ENCODE measurements at places on chromosomes 12 and 14.

DNA sequence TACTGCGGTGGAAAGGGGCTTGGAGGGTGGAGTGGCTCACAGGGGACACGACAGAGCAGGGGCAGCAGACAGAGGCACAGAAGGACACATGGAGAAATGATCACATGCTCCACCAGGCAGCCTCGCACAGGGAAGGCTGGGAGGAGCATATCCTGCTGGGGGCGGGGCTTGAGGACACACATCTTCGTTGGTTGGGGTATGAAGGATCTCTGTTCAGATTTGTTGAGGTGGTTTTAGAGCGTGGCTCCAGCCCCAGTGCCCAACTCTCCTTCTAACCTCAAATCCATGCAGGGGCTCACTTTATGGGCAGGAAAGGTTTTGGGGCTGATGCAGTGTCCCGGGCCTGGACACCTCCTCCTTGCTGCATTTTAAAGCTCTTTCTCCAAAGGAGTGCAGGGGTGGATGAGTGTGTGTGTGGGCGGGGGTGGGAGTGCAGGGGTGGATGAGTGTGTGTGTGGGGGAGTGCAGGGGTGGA, 733 bp upstream of the P3H3 start:
- peak; percentile 95 for DNase-seq

DNA sequence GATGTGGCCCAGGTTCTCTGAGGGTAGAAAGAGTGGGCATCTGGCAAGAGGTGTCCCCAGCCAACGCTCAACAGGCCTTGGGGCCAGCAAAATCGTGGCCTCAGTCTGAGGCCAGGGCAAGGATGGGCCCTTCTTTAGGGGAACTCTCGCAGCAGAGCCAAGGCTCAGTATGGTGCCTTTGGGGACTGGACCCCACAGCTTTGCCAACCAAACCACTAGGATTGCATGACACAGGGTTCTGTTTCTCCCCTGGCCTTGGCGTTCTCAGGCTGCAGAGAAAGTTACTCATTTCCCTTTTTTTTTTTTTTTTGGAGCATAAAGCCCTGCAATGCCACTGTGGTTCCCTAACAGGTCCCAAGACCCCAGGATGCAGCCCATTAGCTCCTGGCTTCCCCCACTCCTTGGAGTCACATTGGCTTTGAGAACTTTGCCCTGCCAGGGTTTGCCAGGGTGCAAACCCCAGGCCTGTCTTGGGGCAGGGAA, 100.6 kb downstream of the LGMN start:
- no peak for DNase-seq

DNA sequence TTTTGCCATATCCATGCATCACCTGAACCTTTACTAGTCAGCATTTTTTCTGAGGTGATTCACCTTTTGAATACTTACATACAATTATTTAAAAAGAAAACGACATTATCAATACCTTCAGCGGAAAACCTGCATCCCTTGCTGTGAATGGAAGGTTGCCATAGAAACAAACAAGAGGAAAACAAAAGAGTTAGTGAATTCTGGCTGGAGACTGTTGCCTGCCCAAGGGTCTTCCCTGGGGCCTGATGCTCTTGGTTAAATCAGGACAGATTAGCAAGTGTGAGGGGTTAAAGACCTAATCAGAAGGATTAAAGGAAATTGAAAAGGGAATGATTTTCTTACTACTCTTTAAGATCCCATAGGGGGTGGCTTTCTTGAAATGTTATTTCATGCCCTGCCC, 96.0 kb upstream of the WSCD2 start:
- DNase-seq = no peak

DNA sequence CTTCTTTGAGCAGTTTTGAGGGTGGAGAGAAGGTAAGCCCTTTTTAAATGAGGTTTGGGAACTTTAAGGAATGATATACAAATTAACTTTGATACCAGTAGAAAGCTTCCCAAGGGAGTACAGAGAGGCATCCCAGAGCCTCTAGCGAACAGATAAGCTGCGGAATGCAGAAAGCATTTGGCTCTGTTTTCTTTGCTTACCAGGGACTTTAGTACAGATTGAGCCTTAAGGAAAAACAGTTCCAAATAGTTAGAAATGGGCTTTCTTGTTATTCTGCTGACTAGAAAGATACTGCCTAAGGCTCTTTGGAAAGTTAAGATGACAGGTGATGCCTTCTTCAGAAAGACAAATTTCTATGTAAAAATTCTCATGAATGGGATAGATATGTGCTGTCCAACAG, 261.7 kb upstream of the FOXN3 start:
- DNase-seq = no peak

DNA sequence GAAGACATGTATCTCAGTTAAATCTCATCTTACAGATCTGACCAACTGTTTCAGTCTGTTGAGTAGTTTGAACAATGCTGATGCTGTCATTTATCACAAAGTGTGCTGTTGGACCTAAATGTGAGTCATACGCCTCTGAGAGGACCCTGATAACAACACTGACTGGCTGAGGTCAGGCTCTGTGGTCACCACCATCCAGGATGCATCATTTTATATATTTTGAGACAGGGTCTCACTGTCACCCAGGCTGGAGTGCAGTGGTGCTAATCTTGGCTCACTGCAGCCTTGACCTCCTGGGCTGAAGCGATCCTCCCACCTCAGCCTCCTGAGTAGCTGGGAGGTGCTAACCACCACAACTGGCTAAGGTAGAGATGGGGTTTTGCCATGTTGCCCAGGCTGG, 181.0 kb upstream of the RGS6 start:
- no peak for DNase-seq

GRCh38 chr12:2893007-2893406, 2.3 kb downstream of the TULP3 start:
- no peak for DNase-seq

DNA sequence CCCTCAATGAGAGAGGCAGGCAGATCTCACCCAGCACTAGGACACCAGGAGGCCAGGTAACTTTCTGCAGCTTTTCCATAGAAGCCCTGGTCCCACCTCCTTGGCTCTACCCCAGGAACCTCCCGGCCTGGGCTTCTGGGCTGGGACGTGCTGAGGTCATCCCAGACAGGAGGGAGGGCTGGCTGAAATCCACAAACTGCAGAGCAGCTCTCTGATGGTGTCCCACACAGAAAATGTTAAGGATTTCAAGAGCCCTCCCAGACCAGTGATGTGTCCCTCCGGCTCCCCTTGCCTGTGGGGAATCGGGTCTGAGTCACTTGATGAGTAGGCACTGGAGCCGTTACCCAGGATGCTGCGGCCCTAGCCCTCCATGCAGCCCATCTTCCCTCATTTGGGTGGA, 124.1 kb downstream of the ESRRB start:
- DNase-seq = no peak

DNA sequence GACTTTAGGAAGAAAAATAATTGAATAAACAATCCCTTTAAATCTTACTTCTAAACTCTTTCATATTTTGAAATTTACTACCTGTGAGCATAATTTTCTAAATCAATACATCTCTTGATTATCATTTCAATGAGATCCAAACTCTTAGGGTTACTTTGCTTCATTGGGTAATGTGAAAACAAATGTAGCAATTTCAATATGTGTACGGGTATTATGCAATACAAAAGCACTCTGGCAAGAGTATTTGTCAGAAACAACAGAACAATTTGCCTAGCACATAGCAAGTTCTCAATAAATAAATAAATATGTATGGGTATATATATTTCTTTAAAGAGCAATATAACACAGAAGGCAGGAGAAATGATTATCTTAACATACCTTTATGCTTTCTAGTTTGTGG, 77.1 kb downstream of the PLEKHG7 start:
- DNase-seq = no peak

GRCh38 chr14:101538878-101539277, 22.4 kb upstream of the DIO3 start:
- no peak for DNase-seq

DNA sequence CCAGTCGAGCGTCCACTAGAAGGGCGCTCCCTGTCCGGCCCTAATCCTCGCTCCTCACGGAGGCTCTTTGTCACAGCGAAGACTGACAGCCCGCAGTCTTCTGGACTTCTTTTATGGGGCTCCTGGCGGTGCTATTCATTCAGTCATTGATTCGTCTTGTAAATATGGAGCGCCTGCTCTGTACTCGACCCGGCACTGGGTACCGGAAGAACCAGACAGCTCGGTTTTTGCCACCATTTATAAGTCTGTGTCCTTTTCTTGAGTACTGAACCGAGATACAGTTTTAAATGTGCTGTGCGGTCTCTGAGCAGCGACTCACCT, 570 bp downstream of the DMAC2L start:
- DNase-seq = no peak

DNA sequence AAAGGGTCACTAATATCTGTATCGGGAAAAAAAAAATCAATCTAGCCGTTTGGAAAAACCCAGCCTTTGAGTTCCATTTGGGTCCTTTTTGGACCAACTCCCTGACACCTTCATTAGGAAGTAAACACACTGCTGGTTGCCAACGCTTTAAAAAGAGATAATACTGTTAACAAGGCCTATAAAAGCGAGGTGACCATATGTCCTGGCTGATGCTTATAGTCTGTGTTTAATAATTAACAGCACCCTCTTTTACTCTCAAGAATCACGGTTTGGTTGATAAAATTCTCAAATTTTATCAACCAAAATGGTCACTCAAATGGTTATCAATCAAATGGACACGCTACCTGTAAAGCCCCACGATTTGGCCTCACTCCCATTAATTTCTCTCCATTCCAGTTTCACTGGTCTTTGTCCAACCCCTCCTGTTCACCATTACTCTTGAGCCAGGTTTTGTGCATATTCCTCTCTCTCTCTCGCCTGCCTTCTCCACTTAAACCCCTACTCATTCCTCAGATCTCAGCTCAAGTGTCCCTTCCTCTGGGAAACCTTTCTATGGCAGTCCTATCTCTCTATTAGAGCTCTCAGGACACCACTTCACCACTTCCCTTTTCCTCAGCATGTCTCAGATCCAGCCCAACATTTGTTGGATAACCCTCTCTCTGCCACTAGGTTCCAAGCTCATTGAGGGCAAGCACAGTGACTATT, 9.5 kb downstream of the BTG1 start:
- no peak for DNase-seq

DNA sequence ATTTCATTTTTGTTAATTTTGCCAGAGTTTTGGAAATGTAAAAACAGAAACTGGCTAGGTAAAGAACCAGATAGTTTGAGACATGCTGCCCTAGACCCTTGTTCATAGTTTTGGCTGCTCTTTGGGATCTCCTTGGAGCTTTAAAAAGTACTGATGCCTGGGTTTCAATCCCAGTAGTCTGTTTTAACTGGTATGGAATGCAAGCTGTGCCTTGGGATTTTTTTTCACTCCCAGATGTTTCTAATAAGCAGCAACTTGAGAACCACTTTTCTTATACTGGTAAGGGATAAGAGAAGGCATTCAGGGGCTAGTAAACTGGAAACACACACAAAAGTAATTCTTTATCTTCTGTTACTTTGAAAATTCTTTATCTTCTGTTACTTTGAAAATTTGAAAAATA, 18.8 kb downstream of the SLC35F4 start:
- DNase-seq = no peak

GRCh38 chr12:132129007-132129406, 15.1 kb downstream of the DDX51 start:
- no peak for DNase-seq

- DNase-seq = no peak
Measured at GRCh38 chr12:92978607-92979006, 49.5 kb upstream of the EEA1 start.

DNA sequence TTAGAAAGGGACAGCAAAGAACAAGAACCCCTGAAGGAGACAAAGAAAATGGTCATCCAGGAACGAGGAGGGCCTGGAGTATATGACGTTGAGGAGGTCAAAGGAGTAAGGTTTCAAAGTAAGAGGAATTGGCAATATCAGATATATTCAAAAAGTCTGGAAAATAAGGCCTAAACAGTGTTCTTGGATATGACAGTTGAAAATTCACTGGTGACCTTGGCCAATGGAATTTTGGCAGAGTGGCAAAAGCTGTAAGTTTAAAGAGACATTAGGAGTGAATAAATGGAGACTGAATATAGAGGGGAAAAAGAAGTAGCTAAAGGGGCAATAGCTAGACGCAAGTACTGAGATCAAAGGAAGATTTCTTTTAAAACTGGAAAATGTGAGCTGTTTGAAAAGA, 4.1 kb upstream of the ACTN1 start:
- no peak for DNase-seq

DNA sequence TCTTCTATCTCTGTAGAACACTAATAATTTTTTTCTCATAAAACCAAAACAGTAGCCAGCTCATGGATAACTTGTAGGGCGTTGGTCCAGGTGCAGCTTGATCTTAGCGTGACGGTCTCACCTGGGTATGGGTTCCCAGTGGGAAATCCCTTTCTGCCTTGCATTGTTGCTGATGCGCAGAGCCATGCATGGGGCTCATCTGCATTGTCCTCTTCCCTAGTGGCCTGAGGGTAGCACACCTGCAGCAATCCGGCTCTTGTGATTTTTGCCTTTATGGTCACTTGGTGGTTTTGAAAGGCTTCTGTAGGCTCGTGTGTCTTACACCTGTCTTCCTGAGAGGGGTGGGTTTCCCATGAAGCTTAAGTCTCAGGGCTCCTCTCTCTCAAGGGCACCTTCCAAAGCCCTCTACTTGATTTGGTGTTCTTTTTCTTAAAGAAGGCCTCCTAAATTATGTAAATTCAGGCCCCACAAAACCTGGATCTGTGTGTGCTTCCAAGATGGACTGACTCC, 130.6 kb downstream of the PRKCH start:
- DNase-seq = no peak

DNA sequence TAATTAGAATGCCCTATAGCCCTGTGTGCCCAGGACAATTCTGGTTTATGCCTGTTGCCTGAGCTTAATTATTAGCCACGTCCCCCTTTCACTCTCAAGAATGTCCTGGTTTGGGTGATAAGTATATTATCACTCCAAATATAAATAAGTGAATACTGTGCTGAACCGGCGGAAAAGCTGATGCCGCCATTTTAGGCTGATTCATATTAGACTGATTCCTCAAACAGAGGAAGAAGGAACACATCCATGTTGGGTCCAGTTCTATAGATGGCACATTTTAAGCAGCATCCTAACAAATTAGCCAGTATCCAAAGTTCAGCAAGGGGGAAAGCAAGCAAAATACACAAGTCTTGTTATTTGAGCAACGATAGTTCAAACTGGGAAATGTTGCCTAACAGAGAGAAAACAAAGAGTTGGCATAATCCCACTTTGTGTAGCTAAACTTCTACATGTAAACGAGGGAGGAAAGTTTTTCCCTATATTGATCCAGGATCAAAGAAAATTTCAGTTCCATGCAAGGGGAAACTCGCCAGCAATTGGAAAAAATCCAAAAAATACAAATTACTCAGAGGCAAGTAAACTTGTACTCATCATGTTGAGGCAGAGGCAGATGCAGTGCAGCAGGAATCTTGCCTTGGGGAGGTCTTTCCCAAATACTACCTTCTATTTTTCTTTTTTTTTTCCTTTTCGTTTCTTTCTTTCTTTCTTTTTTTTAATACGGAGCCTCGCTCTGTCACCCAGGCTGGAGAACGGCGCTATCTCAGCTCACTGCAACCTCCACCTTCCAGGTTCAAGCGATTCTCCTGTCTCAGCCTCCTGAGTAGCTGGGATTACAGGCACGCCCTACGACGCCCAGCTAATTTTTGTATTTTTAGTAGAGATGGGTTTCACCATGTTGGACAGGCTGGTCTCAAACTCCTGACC, 96.2 kb downstream of the ITPR2 start:
- no peak for DNase-seq

All from cerebellum (tissue), 4 donors.